Stimulated activated CD4-positive, alpha-beta T cell treated with anti-CD3 and anti-CD28 coated beads, Interleukin-2, amount 100 ng/mL, for 24 hours (primary cell): ENCODE measurements at places on chromosomes 12 and 14.

- no peak for DNase-seq
Observed at GRCh38 chr14:73264885-73265720, 27.8 kb downstream of the PAPLN start.

DNA sequence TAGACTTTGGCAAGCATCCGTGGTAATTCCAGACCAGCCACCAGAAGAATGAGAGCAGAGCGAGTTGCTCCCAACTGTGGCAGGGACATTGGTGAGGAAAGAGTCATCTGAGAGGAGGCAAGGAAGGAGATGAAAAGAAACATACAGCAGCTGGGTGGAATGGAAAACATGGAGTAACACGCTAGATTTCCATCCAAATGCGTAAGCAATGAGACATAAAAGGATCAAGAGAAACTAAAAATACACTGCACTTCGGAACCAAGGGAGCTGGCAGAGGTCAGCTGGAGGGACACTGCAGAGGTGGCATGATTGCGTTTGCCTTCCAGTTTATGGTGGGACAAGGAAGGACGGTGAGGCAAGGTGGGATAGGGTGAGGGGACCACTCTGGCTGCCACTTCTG is 82.9 kb downstream of the DDX51 start:
- no peak for DNase-seq

DNA sequence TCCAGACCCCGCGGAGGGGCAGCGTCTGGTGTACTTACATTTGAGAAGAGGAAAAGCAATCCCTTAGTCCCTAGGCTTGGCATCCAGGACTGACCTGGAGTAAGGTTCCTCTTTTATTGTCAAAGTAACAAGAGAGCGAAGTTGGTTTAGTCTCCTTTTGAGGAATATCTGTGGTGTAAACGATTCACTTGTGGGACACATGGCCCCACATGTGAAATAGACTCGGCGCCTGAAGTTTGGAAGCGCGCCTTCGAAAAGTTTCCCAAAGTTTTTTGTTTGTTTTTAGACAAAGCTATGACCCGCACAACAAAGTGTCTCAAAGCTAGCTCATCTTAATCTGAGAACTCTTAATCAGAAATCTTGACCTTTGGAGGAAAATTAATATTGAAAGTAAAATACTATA is 744 bp downstream of the STYX start:
- DNase-seq, result no peak

DNA sequence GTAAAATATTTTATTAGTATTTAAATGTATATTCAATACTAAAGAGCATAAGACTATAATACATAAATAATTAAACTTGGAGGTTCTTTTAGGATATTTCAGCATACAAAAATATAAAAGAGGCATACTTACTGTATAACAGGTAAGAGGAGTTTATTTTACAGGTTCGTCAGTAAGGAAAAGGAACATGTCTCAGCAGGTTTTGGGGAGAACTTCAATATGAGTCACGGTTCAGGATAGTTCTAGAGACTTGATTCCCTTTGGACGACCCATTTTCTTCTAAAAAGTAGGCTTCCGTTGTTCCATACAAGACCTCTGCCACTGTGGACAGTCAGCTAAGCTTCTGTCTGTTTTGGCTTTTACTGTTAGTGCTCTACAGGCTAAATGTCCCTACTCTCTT is 181.1 kb downstream of the ALX1 start:
- DNase-seq, result no peak

- no peak for DNase-seq
Observed at GRCh38 chr12:54988402-54989054, 4.0 kb upstream of the TESPA1 start.

GRCh38 chr12:70520847-70521246 is 116.4 kb downstream of the PTPRB start:
- DNase-seq, result no peak

DNA sequence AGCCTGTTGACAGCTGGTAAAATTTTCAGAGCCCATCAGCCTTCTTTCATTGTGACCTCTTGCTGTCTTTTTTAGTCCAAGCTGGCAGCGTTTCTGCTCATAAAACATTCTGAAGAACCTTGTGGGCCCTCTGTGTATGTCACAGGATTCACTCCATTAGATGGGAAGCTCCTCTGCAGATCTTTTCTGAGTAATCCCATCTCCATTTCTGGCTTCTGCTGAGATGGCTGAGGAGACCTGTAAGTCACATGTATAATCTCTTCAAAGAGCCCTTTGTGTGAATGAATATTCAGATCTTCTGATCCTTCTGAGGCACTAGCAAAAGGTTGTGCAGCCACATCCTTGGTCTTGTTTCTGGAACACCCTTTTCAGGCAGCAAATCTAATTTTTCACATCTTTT is 2.8 kb downstream of the RXYLT1 start:
- DNase-seq, result no peak

DNA sequence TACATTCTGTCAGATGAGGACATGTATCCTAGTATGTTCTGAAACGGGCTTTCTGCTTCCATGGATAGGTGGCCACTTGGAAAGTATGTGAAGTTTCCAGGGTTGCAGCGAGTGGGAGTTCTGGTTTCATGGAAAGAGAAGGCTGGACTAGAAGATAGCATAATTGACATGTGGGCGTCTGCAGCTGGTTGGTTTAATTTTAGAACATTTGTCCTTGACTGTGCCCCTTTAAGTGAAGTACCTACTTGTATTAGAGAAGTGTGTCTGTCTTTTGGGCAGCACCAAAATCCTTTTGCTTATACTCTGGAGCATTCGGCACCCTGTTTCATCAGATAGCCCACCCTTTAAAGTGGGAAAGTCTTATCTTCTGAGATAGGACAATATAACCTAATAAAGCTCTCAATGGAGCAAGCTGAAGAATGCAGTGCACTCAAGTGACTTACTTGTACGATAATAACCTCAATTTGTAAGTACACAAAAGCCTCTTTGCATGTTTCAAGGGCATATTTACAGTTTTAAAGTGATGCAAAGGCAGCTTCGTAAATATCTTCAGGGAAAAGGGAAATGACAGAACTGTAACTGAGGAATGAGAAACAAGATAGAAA is 35.2 kb downstream of the NTN4 start:
- no peak for DNase-seq

- DNase-seq, result no peak
Observed at GRCh38 chr12:111089616-111090015, 169.2 kb upstream of the MYL2 start.

GRCh38 chr14:90692061-90692460 is 124.2 kb downstream of the TTC7B start:
- DNase-seq, result no peak

- peak; percentile 46 for DNase-seq
Observed at GRCh38 chr14:69612014-69612782, 802 bp downstream of the SUSD6 start.

GRCh38 chr12:65725376-65725775 is 98.9 kb upstream of the HMGA2 start:
- DNase-seq, result no peak

GRCh38 chr14:105151838-105152793 is 16.5 kb downstream of the JAG2 start:
- no peak for DNase-seq

- DNase-seq, result no peak
Observed at GRCh38 chr12:45794422-45794821, 64.9 kb downstream of the ARID2 start.

DNA sequence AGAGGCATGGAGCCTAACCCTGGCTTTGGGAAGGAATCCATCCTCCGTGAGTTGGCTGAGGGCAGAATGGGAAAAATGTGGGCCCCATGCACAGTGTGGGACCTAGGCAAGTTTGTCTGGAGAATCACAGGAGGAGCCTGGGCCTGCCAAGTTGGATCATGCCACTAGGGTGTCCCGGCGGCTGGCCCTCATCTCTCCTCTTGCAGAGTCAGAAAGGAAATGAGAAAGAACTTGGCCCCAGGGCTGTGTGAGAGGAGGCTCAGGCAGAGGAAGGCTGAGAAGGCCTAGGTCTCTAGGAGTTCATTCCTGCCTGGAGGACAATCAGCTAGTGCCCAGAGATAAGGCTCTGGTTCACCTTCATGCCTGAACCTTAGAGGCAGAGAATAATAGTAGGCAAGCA is 2.5 kb upstream of the ESRRB start:
- no peak for DNase-seq

DNA sequence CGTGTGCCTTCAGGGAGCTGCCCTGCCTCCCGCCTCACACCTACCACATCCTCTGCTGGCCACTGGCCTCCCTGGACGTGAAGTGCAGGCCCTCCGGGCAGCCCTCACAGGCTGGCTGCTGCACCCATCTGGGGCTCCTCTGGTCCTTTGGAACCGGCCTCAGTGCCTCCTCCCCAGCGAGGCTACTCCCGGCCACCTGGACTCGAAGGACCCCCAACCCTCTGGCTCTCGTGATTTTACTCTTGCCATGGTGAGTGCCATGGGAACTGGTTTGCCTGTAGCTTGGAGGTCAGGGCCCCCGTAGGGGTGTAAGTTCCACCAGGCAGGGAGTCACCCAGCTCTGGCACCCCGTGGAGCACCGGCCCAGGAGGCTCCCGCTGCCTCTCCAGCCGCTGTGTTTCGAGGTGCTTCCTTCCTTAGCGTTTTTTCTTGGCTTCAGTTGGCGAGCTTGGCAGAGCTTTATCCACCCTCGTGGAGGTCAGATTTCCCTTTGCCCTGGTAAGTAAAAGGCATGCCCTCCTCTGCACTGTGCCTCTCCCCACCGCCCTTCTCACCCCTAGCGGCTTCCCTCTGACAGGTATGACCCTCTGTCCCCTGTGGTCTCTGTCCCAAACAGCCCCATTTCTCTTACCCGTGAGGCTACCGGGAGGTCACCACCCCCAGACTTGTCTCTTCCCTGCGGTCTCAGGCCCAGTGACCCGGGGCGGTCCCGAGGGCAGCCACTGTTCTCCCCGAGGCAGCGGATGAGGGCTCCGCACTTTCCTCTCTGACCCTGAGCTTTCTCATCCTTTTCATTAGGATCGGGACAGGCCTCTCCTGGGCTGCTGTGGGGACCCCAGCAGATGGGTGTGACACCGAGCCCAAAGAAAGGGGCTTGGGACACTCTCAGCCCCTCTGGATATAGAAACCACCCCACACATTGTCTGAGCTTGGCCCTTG is 203.1 kb upstream of the C14orf180 start:
- DNase-seq, result no peak

GRCh38 chr12:127240249-127240929 is 1026.6 kb upstream of the TMEM132C start:
- DNase-seq, result no peak

DNA sequence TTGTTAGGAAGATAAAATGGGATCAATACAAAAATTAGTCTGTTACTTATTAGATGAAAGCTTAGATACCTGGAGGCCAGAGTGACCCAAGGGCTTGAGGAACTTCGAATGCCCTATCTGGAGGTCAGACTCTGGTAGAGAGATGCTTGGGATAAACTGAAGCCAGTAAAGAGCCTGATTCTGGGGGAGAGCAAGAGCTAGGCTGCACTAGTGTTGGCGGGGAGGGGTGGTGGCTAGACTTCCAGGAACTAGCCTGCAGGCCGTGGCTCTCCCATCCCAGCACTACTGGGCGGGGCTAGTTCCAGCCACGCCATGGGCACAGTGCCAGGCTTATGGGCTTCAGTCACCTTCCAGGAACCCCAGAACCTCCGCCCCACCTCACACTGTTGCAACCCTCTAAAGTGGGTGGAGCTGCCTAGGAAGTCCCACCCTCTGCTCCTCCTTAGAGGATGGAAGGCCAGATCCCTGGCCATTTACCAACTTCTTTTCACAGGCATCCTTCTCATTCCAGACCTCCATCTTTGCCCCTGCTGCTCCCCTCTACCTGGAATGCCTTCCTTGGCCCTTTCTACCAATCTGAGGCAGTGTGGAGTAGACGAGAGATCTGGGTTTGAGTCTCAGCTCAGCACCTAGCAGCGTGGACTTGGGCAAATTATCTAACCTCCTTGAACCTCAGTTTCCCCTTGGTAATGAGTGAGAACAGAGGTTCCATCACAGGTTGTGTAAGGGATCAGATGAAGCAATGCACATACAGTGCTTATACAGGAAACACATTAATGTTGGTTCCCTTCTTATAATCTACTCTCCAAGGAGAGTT is 6.3 kb upstream of the NFE2 start:
- DNase-seq, result peak; percentile 40

- DNase-seq, result peak; percentile 62
Observed at GRCh38 chr12:49827401-49828099, 663 bp downstream of the NCKAP5L start.

- no peak for DNase-seq
Observed at GRCh38 chr12:50546441-50547318, 41.9 kb downstream of the DIP2B start.

DNA sequence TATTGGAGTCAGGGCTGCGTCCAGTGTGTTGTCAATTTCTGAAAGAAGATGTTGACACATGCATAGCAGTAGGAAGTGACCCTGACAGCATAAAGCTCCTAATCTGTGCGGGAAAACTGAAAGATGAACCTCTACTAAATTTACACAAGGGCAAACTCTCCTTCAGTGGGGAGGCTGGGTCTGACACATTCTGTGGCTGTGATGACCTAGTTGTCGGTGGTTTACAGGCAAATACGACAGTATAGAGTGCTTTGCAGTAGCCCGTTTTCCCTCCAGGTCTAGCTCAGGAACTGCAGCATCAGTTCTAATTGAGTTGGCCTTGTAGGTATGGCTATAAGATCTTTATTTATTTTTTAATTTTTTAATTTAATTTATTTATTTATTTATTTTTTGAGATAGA is 14.8 kb upstream of the GABARAPL1 start:
- DNase-seq, result no peak

DNA sequence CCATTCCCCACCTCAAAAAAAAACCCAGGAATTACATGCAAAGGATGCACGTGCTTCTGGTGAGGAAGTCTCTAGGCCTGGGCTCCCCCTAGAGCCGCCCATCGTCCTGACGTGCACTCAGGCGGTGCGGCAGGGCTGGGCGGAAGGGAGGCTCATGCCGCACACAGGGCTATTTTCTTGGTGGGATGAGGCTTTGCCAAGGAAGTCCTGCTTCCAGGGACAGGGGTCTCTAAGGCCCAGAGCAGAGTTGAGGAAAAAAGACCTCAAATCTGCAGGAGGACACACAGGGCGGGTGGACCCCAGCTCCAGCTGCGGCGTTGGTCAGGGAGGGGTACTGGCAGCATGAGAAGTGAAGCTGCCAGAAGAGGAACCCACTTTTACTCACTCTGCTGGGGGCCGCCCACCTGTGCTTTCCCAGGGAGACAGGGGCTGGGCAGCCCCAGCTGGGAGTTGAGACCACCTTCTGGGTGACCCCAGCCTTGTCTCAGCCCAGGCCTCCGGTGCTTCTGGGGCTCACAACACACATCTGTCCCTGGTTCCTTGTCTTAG is 4.2 kb downstream of the RHOF start:
- peak; percentile 64 for DNase-seq

DNA sequence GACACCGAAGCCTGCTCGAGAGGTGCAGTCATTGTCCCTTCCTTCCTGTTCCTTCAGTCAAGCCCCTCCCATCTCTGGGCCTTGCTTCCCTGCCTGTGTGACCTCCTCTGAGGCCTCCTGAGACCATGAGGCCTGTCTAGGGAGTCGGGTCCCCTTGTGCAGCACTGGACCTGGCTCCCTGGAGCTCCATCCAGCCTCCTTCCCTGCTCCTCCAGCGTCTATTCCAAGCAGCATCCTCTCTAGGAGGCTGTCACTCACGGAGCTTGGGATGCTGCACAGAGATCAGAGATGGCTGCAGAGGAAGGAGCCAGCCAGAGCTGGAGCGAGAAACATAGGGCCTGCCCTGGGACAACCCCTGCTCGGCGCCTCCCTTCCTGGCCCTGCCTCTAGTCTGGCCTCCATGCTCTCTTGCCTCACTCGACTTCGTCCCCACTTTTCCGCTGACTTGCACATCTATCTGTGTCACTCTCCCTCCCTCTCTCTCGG is 142.7 kb downstream of the BCL11B start:
- no peak for DNase-seq

GRCh38 chr12:122116707-122117535 is 38.4 kb downstream of the MLXIP start:
- no peak for DNase-seq
